Left lobe of liver (tissue), 2 donors: ENCODE measurements at places on chromosomes 3 and 15. TPM values are rescaled to one million over a fixed set of nuclear protein-coding genes. Genes with fewer than 3 reads are reported as not detected.

Gene ACOX2
- total RNA-seq: 285 TPM

- no peak for DNase-seq
Measured at GRCh38 chr3:172982736-172983364, 158.2 kb downstream of the SPATA16 start.

DNA sequence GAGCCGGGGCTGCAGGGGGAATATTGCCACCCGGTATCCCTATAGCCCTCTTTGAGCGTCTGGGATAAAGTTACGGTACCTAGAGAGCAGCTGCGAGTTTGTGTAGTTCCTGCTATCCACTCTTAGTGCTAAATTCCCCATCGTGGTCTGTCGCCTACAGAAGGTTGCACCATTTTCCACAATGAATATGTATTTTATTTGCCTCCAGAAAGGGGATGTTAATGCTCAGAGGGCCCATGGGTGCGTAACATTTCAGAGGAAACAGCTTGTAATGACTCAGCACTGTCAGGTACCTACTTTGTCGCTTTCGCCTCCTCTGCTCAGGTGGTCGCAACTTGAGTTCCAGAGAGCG lies 1.1 kb downstream of the SLCO3A1 start:
- no peak for DNase-seq

GRCh38 chr3:414063-414462 lies 217.5 kb downstream of the CHL1 start:
- DNase-seq: no peak

GRCh38 chr15:64144192-64144564 lies 7.4 kb upstream of the SNX22 start:
- DNase-seq: no peak

- no peak for DNase-seq
Measured at GRCh38 chr3:117268318-117268717, 558.7 kb downstream of the TUSC7 start.

GRCh38 chr3:7112523-7113056 lies 251.7 kb downstream of the GRM7 start:
- no peak for DNase-seq

DNA sequence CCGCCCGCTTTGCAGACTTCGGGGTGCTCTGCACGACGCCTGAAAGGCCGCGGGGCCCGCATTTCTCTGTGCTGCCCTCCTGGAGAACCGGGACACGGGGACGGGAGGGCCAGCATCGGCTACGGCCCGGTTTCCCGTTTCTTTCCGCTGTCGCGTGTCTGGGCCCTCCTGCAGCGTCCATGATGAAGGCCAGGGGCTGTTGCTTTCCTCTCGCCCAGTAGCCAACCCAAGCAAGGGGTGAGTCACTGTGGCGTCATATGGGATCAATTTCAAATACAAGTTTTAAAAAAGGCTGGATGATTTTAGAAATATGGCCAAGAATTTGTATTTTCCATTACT lies 435 bp downstream of the SLC35G2 start:
- no peak for DNase-seq
